ENCODE measurements at places on chromosomes 2 and 18.

GRCh38 chr2:218577482-218578220 lies 9.0 kb downstream of the CNOT9 start:
- DNase-seq, result no peak

DNA sequence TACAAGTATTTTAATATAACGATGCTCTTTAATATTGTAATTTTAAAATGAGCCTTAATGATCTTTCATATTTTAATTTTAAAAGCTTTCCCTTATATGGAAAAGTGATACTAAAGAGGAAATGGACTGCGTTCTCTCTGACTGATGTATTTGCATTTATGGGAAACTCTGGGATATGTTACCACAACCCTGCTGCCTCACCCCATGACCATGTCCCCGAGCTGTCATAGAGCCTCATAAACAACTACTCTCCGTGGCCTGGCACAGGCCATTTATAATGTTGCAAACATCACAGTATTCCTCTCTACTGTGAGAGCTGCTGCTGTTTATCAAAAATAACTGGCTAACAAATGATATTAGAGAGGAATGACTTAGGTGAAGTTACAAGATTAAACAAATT lies 75.8 kb upstream of the SEC11C start:
- DNase-seq, result no peak

DNA sequence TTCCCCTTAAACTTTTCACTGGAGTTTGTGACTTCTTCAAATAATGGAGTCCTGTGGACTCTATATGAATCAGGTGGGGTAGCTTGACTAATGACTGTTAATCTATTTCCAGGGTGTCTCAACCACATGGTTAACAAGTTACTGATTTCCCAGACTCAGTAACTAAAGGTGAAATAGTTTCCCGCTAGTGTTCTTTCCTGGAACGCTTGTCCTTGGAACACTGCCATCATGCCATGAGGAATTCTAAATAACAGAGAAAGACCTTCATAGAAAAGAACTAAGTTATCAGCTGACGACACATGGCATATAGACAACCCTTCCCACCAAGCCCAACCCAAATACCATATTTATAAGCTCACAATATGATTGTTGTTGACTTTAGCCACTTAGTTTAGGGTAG lies 1027.9 kb upstream of the FAM98A start:
- no peak for DNase-seq

DNA sequence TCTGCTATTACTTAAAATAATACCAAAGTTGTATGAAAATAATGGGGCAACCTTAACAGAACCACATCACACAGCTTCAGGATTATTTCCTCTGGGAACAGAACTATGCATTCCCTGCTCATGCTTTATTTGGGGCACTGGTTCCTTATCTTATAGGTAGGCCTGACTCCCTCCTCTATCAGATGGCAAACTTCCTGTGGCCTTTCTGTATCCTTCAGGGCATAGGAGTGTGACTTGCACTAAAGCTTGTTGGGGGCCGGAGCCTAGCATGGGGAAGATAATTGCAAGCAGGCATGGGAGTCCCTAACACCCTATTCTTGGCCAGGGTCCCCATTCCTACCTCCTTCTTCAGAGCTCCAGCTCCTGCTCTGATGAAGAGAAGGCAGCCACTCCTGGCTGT lies 167.2 kb upstream of the SERTAD2 start:
- DNase-seq, result no peak

DNA sequence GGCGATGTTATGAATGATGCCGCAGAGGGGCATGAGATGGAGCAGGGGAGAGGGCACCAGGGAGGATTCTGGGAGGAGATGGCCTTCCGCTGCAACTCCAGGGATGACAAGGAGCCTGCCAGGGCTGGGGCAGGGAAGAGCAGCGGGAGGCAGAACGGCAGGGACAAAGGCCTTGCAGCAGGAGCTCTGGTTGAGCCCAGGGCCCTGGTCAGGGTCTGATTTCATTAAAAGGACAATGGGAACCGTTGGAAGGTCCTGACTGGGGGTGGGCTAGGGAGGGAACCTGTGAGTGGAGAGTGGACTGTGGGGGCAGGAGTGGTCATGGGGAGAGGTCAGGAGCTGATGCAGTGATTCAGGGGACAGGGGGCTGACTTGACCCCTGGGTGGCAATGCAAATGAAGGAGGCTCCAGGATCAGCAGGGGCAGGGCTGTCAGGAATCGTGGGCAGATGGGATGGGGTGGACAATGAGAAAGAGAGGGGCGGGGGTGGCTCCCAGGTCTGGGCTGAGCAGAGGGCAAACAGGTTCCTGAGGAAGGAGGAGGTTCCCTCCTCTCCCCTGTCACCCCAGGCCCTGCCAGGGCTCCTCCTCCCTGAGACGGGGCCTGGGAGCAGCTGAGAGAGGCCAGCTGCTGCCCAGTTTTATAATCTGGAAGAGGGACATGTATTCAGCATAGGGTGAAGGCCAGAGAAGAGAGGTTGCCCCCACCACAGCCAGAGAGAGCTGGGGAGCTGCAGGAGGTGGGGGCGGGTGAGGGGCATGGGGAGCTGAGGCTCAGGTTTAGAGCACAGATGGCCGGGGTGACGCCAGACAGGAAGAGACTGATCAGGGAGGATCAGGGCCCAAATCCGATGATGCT lies 7.3 kb upstream of the DUSP2 start:
- DNase-seq, result no peak

Data from GM03348 (cell line).